Central memory CD4-positive, alpha-beta T cell (primary cell): ENCODE measurements at places on chromosomes 6 and 20.

GRCh38 chr6:131336596-131336995, 201.3 kb downstream of the AKAP7 start:
- DNase-seq, result no peak

DNA sequence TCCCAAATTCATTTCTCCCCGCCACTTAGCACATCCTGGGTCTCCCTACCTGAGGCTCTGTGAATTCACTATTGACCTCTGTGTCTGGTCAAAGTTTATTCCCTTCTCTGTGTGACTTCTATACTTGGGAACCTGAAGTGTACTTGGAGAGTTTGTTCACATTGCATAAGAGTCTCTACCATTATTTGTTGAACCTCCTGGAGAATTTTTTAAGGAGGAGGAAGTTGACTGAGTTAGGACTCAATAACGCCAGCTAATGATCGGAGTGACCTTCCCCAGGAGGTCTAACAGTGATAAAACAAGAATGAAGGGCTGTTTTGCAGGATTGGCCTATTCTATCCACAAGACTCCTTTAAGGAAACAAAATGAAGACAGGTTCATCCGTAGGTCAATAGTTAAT, 23.6 kb downstream of the STMND1 start:
- DNase-seq, result no peak

GRCh38 chr6:127221201-127221600, 45.5 kb upstream of the RNF146 start:
- DNase-seq, result no peak

- DNase-seq, result no peak
These were observed 49.4 kb upstream of the CARMIL1 start for GRCh38 chr6:25229671-25230321.

DNA sequence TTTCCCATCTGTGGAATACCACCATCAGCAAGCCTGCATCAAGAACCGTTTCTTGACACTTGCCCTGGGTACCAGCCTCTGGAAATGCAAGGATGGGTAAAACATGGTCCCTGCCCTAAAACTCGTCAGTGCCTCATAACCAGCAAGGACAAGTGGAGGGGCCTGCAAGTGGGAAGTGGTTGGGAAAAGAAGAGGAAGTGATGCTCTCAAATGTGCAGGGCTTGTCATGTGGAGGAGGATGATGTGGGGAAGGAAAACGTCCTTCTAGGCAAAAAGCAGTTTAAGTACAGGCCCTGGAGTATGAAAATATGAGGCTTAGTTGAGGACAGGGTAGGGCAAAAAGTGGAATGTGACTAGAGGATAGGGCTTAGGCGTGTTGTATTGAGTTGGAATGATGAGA, 19.0 kb downstream of the RREB1 start:
- no peak for DNase-seq

- no peak for DNase-seq
These were observed 199.9 kb upstream of the PRDM1 start for GRCh38 chr6:105886066-105886813.

DNA sequence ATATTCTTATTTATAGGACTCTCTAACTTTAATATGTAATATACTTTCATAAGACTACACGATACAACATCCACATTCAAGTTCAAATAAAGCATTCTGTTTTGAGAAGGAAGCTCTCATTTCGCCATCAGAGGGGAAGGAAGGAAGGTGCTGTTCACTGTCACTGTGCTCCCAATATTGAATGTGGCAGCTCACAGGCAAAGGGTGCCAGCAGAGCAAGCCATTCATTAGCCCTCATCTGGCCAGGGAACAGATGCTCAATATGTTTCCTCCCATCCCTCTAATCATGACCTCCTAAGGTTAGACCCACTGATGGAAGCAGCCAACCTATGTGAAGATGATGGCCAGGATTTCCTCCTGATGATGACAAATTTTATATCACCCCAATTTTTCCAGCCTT, 154.4 kb downstream of the DST start:
- no peak for DNase-seq

DNA sequence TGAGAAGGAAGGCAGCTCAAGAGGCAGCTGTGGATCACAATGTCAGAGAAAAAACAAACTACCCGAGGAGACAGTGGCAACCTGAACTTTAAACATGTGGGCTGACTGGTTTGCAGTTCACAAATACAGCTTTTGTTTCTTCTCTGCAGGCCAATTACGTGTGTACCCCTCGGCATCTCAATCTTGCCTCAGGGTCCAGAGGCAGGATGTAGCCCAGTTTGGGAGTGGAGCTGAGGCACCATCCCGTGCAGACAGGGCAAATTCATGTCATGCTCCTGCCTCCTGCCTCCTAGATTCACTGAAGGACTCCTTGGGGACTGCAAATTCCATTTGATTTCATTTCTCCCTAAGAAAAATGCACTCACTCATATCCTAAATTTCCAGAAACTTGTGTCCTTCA, 94.2 kb upstream of the KCNK16 start:
- no peak for DNase-seq

- no peak for DNase-seq
These were observed at the start of gene HS3ST5 for GRCh38 chr6:114342826-114343781. TSS of gene HS3ST5 (minus strand) at chr6:114343023. CDS start at chr6:114062845, 280,178 bp downstream.

- DNase-seq, result no peak
These were observed 155.9 kb downstream of the QRSL1 start for GRCh38 chr6:106785298-106785697.

GRCh38 chr20:63094767-63095499, 88.2 kb upstream of the BHLHE23 start:
- no peak for DNase-seq

GRCh38 chr20:58723628-58723984, 31.0 kb downstream of the NPEPL1 start:
- DNase-seq, result no peak

DNA sequence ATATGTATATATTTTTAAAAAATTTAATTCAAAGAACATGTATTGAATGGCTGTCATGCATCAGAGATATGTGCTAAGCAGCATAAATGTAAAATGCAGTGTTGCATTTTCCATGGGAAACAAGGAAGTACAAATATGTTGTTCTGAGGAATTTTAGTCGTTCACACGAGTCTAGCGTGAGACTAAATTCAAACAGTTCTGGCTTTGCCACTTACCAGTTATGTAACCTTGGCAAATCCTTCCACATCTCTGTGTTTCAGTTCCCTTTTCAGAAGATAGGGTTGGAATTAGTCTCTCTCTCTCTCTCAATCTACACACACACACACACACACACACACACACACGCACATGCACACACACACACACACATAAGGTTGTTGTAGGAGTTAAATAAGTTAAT, 305.4 kb downstream of the UTRN start:
- no peak for DNase-seq

GRCh38 chr6:44512868-44513741, 125.6 kb downstream of the CDC5L start:
- DNase-seq, result no peak

DNA sequence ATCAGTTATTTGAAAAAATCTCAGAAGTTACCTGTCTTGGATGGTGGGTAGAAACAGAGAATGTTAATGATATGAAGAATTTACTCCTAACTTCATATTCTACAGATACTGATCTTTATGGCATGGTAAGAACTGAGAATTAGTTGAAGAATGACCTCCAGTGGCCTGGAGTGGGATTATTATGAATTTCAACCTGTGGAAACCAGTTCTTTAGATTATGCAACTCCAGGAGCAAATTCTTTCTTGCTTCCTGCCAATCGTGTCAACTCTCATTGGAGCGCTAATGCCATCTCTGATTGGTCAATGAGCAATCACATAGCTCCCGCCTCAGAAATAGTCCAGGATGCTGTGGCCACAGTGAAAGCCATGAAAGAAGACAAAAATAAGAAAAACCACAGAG, 40.6 kb downstream of the LYRM2 start:
- DNase-seq, result no peak

DNA sequence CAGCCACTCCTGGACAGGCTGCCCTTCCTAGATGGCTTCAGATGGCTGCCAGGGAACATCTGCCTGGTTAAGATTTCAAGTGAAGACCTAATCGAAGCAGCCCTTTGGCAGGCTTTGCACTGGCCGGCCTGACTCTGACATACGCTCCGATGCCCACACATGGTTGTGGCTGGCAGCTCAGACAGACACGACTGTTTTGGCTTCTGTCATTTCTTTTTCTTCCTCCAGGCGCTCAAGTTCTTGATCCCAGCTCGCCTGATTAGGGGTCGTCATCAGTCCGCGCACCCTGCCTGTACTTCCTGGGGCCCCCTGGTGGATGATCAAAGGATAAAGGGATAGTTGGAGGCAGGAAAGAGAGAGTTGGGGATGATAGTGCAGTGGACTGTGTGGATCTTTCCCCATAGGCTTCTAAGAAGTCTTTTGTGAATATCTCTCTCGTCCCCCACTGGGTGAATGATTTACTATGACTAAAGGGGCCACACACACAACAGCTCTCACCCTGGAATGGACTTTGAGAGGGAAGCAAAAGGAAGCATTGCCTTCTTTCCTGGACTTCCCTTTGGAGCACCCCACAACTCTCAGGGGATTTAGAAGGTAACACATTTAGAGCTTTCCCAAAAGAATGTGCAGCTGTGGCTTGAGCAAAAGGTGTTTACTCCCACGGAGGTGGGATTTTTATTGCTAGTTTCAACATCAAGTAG, 21.4 kb upstream of the TRAM2 start:
- DNase-seq, result no peak

GRCh38 chr20:9021216-9021615, 47.7 kb upstream of the PLCB4 start:
- no peak for DNase-seq

DNA sequence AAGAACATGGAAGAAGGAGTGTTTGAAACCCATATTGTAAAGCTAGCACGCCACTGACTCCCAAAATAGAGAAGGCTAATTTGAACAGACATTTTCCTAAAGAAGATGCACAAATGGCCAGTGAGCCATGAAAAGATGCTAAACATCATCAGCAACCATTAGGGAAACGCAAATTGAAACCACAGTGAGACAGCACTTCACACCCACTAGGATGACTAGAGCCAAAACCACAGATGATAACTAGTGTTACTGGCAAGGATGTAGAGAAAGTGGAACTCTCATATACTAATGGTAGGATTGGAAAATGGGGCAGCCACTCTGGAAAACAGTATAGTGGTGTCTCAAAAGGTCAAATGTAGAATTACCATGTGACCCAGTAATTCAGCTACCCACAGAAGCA, 58.2 kb downstream of the BMP7 start:
- no peak for DNase-seq

DNA sequence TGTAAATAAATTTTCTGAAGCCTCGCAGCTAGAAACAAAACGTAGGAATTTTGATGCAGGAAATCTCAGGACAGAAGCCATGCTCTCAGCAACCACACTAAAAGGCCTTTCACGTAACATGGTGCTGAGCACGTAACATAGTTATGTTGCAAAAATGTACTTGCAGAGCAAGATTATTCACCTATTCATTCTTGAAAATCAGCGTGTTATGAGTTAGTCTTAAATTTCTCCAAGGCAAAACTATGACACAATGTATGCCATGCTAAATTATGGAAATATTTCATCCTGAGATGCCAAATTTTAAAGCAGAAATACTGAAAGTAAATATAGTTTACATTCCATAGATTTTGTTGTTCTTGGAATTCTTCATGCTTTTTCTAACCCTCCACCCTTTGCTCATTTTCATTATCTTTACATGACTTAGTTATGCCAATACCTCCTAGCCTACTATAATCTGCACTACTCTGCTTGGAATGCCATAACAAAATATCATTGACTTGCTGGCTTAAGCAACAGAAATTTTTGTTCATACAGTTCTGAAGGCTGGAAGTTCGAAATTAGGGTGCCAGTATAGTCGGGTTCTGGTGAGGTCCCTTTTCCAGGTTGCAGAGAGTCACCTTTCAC, 179.8 kb upstream of the BMP5 start:
- DNase-seq, result no peak

DNA sequence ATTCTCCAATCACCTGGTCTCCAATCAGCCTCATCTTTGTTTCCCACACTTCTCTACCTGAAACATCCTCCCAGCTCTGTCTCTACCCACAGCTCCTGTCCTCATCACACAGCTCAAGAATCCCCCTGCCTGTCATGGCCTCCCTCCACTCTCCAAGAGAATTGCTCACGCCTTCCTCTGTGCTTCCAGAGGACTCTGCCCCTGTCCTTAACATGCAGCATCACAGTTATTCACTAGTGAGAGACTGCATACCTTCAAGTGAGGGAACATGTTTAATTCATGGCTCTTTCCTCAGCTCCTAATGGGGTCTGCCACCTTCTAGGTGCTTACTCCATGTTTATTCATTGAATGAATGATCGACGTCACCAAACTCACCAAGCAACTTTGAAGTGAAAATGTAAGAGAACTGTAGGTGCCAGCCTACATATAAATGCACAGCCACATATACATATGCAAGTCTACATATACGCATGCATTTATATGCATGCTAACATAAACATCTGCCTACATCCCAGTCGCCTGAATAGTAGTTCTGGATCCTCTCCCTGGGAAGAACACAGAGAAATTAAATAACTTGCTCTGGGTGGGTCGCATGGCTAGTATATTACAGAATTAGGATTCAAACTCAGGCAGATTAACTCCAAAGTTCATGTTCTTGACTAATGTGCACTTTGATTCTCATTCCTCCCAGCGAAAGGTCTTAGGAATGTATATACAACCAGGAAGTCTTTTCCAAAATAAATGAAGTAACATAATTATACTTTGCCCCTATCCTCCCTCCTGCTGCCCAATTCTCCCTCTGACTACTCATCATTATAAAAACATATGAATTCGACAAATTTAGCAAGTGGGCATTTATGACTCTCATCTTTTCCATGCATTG, 295.6 kb downstream of the MAFB start:
- DNase-seq, result no peak

DNA sequence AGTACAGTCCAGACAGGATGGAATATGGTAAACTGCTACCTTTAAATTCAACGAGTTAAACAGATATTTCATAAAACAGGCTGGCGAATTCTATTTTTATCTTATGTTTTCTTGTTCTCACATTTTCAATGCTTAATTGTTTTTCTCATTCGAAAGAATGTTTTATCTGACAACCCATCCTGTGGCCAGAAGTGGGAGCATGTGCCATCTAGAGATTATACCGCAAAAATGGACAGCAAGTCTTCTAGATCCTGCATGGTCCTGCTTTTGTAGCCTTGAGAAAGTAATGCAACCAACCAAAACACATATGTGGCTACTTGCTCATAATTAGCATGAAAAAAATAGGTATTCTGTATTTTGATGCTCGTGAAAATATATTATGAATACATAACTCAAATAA, 30.7 kb downstream of the TUBB2B start:
- DNase-seq, result no peak

DNA sequence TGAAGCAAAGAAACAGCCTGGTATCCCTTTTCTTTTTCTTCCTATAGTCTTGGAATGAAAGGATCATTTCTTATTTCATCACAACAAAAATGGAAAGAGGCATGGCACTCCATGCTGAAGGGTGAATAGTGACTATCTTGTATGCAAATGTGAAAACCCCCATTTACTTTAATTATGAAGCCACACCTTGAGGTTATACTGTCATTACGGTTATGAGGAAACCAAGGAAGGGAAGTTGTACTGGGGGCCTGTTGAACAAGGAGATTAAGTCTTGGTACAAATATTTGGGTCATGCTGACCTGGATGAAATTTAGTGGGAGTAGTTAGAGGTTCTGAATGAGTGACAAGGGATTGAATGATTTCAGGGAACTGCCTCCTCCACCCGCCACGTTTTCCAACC, 8.7 kb upstream of the STXBP5 start:
- DNase-seq, result no peak

GRCh38 chr20:2342243-2342642, 38.5 kb upstream of the TGM6 start:
- DNase-seq, result no peak
